ENCODE measurements at places on chromosomes 7 and 10.

GRCh38 chr7:74480861-74481417 is 27.2 kb downstream of the GTF2IRD1 start:
- DNase-seq = no peak

- no peak for DNase-seq
These were observed 35.5 kb downstream of the IKZF1 start for GRCh38 chr7:50339990-50340500.

DNA sequence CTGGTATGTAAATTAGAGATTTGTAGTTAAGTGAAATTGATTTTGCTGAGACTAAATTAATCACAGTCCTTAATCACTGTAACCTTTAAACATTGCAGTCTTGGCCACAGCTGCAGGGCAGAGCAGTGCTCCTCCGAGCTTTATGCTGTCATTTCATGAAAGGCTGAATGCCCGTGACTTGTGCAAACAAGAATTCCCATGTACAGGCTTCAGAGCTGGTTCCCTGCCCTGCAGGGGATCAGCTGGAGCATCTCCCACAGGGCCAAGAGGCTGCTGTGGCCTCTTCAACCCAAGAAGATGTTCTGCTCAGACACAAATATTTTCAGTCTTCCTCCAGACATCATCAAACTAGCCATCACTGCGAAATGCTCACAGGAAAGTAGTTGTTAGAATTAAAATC is 419.1 kb downstream of the AUTS2 start:
- no peak for DNase-seq

DNA sequence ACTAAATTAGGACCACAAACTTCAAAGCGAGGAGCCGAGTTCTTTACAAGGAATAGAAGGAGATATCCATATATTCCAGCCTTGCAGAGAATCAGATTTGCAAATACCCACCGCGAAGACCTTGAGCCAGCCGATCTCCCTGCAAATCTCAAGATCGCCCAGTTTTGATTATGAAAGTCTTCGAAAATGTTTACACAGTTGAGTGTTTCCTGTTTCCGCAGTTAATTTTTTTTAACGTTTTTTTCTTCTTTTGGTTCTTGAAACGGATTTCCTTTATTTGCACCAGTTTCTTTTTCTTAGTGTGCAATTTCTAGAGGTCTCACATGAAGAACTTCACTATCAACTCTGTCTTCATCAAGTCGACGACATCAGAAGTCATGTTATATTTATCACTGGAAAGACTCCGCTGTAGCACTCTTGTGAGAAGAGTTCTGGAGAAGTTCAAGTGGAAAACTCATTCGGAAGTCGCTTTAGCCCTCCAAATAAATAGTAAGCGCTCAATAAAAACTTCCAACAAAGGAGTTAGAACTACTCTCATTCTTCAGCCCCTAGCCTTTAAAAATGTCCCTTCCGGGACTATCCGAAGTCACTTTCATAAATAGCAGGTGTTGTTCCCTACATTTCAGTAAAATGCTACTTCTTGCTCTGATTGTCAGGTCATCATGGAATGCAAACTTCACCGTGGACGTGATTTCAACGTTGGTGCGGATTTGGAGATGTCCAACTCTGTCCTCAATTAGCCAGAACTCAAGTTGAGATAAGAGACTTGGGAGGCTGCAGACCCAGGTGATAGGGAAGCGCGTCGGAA is 11.9 kb upstream of the SPAG6 start:
- DNase-seq = no peak

DNA sequence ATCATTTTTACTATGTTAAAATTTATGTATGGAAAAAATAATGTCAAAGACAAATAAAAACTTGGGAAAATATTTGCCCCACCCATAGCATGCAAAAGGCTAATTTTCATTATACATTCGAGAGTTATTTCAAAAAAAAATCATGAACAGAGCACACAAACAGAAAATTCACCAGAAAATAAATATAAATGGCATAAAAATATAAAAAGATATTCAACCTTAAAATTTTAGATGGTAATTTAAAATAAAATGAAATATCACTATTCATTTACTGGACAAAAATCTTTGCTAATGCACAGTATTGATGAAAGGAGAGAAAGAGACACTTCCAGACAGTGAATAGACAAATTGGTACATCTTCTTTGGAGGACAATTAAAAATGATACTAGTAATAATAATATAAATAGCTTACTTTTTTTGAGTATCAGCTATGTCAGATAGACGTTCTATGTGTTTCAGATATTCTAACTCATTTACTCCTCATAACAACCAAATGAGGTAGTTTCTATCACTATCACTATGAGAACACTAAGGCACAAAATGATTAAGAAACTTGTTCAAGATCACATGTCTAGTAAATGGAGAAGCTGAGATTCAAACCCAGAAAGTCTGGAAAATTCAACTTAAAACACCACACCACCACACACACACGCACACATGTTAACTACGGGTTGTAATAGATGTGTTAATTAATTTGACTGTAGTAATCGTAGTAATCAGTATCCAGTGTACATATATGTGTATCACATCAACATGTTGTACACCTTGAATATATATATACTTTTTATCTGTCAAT is 63.0 kb downstream of the CCDC71L start:
- DNase-seq = no peak

- DNase-seq = no peak
These were observed 80.2 kb downstream of the KMT2C start for GRCh38 chr7:152355474-152356057.

DNA sequence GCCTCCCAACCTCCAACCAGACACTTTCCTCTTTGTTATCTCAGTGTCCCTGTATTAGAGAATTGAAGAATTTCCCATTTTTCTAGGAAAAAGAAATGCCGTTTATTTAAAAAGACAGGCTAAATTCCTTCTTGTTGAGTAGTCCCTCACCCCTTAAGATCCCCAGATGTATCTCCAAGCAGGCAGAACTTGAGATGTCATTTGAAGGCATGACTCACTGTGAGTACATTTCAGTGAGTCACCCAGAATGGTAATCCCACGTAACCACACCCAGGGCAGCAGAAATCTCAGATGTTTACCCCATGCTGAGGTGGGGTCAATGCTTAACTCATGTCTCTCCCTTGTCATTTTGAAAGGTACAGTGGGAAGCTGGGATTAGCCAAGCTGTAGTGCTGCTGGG is 4.4 kb downstream of the ZNF655 start:
- no peak for DNase-seq

DNA sequence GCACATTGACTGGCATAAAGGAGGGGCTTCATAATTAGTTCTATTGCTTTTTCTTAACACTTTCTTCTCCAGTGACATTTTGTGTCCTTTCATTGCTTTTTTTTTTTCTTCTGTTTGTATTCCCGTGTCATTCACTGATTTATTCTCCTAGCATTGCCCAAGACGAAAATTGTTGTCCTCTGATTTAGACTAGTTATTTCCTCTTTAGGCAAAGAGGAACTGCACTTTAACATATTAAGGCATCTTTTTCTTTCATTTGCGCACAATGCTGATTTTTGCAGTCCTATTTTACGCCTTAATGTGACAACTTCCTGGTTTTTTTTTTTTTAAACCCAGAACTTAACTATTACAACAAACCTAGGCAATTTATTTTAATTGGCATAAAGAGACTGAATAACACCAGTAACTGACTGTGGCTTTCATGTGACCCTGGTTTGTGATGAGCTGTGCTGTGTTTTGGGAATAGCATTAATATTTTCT is 39.7 kb downstream of the ARID5B start:
- no peak for DNase-seq

- no peak for DNase-seq
These were observed 316.2 kb downstream of the POM121L12 start for GRCh38 chr7:53351681-53352080.

DNA sequence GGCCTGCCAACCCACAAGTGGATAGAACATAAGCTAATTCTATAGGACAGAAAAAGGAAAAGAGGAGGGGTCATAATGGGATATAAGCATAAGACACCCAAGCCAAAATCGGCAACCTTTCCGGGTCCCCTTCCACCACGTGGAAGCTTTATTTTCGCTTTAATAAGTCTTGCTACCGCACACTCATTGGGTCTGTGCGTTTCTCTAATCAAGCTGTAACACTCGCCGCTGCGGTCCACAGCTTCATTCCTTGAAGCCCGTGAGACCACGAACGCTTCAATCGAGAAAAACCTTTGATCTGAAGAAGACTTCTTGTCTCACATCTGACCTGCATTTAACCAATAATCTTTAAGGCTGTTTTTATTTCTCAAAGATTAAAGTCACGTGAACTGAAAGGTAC is 35.8 kb upstream of the HECW1 start:
- DNase-seq = no peak

GRCh38 chr7:23232966-23233365 is 13.6 kb upstream of the GPNMB start:
- DNase-seq = no peak

- no peak for DNase-seq
These were observed 155.2 kb downstream of the PRKAG2 start for GRCh38 chr7:151721694-151722093.

GRCh38 chr10:22323538-22324305 is 2.8 kb downstream of the BMI1 start:
- DNase-seq = no peak

DNA sequence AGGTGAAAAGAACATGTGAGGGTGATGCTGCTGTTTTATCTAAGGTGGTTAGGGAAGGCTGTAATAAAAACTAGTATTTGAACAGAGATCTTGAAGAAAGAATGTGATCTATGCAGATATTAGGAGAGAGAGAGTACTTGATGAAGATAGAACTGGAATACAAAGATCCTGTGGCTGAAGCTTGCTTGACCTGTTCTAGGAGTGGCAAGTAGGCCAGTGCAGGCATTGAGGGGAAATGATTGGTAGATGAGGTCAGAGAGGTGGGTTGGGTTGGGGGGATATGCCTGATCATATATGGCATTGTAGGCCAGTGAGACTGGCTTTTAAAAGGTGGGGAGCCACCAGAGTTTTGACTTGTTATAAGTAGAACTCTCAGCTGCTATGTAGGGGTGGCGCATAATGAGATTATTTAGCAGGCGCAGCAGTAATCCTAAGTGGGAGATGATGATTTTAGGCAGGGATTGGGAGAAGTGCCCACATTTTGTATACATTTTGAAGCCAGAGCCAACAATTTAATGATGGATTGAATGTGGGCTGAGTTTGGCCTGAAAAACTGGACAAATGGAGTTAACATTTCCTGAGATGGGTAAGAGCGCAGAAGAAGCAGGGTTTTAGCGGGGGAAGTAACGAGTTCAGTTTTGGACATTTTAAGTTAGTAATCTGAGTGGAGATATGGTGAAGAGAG is 8.2 kb downstream of the CCSER2 start:
- no peak for DNase-seq

GRCh38 chr10:377228-377627 is 242.0 kb downstream of the ZMYND11 start:
- no peak for DNase-seq

DNA sequence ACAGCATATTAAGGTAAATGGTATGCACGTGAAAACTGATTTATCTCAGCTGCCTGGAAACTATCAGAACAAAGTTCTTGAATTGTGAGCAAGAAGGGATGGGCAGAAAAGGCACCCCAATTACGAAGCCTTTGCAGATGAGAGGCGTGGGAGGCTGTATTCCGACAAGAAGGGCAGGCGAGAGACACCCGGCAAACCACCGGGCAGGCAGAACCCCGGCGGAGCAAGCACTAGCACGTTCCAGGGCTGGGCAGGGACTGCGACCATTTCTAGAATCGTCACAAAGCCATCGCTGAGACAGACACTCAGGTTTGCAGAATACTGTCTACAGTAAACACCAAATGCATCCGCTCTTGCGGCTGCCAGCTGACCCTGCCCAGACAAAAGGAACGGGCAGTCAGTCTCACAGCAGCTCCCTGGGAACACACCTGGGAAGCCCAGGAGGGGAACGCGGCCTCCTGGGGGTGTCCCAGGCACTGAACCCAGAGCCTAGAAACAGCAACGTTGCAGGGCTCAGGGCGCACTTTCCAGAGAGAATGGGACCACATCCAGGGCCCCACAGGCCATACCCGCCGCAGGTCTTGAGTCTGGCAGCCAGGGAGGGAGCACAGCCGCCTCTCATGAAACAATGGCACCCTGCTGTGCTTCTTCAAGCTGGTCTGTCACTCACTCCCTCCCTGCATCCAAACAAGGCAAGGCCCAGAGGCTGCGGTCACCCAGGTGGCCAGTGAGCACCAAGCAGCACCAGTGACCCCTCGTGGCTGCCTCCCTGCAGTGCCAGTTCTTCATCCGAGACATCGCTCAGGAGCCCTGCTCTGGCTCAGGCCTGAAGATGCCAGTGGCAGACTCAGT is 261.9 kb downstream of the PTPRN2 start:
- no peak for DNase-seq

DNA sequence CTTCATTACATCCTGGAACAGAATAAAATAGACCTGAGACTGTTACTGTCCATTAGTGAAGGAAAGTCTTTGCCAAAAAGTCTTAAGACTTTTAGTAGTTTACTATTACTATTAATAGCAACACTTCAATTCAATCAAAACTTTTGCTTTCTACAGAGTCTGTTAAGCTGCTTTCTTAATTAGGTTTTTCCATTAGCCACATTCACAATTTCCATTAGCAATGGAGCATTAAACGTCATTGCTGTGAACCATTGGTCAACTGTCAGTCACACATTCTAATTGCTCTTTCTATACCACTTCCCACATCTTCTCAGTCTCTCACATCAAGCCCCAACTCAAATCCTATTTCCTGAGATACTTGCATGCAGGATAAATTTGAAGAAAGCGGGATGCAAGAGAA is 736.6 kb upstream of the SORCS1 start:
- DNase-seq = no peak

GRCh38 chr10:17835688-17836087 is 26.5 kb downstream of the MRC1 start:
- DNase-seq = no peak

DNA sequence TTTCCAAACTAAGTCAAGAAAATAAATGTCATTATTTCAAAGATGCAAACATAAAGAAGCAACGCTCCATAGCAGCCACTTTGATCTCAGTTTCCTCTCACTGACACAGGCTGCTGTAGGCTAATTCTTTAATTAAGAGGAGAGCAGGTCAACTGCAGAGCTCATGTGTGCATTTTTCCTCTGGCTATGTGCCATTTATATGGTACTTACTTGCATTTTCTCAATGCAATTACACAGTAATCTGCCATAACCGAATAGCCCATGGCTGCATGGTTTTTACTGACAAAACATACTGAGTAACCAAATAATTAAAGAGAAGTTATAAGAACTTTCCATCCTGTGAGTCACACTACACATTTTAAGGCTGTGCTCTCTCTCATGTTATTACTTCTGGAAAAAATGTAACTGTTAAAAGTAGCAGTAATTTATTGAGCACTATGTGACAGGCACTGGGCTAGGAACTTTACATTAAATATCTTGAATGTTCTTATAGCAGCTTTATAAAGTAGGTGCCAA is 122.0 kb downstream of the ELAPOR2 start:
- no peak for DNase-seq

DNA sequence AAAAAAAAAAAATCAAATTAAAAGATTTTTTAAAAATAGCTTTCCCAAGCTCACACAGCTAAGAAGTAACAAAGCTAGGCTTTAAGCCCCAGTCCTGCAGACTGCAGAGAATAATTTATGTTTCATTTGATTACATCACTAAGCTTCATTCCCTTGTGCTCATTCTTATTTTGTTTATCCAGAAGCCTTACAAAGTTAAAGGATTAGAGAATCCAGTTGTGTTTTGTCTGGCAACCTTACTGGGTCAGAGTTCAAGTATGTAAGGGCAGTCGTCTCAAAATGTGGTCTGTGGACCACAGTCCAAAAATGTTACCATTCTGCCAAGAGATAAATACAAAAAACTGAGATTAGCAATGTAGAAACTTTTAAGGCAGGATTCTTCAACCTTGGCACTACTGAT is 32.1 kb upstream of the EZH2 start:
- no peak for DNase-seq

- no peak for DNase-seq
These were observed 36.3 kb upstream of the CCDC3 start for GRCh38 chr10:13037832-13038231.
